ENCODE measurements at places on chromosomes 11 and 22.

- peak; percentile 84 for DNase-seq
Measured at GRCh38 chr11:45089251-45089650, 57.2 kb upstream of the PRDM11 start.

DNA sequence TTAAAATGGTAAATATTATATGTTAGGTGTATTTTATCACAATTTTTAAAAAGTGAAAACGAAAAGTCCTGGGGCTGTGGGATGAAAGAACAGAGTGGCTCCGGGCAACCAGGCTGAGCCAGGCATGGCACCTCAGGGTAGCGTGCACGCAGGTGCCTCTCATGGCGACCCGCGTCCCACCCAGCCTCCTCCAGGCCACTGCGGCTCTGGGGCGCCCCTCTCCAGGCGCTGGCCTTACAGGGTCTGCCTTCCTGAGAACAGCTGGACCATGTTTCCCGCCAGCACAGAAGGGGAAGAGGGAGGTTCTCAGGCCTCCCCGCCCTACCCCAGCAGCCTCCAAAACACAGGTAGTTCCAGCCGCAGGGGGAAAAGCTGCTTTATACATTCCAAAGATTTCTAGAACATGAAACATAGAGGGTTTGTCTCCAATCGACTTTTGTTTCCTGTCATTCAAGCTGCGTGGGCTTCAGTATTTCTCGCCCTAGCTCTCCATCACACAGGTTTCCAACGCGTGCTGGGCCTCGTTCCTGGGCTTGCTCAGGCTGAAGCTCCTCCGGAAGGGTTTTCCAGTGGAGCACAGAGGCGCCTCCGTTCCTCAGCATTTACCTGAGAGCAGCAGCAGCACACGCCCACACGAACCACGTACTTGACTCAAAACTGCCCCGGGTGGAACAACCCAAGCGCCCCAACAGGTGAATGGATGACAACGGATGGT is 10.5 kb downstream of the EHD1 start:
- no peak for DNase-seq

- peak; percentile 35 for DNase-seq
Measured at GRCh38 chr11:108672113-108672512, 7.2 kb downstream of the DDX10 start.

DNA sequence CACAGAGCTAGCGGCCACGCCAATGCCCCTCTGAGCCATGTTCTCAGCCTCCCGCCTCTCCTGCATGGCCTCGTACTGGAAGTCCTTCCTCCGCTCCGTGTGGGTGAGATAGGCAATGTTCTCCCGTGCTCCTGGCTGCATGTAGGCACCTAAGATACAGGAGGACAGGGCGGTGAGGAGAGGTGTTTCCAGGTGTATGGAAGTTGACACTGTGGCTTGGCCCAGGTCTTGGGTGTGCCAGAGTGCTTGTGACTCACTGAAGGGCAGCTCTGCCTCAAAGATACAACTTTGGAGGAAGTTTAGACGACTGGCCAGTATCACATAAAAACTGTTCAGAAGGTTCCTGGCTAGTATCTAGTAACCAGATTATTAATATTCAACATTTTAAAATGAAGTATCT is 8.5 kb downstream of the SRRD start:
- no peak for DNase-seq

- DNase-seq = peak; percentile 78
Measured at GRCh38 chr22:47835726-47836125, 1073.3 kb downstream of the TBC1D22A start.

DNA sequence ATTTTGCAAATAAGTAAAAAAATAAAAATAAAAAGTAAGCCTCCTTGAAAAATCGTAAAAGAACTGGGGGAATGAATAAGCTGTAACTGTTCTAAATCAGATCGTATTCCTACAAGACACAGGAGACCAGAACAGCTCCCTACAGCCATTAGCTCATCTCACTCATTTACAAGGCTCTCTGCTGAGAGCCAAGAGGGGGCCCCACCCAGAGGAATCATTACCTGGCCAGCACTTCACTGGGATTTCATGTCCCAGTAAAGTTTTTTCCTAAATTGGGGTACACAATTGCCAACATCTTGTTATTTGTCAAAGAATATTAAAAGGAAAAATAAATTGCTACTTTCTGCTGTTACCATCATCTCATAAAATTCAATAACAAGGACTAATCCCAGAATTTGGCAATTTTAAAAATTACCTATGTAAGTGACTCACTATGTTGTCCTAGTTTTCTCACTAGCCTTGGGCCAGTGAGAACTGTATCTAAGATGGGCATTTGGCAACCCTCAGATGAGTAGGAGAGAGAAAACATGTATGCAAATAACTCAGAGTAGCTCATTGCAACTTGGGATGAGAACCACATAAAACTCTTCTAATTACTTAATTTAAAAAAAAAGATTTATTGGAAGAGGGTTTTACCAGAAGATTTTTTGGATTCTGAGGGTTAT is 18.4 kb upstream of the SMTN start:
- no peak for DNase-seq

DNA sequence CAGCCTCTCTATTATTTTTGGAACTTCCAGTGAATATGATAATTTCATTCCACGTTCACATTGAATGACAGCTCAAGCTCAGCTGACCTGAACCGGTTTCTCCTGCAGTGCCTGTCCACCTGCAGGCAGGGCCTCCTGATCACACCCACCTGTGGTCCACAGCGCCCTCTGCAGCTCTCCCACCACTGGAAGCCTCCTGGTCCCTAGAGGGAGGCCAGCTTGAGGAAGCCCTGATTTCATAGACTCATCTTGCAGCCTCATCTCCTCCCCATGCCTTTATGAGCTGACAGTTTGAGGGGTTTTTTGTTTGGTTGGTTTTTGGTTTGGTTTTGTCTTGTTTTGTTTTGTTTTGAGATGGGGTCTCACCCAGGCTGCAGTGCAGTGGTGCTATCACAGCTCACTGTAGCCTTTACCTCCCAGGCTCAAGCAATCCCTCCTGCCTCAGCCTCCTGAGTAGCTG is 29.9 kb upstream of the MALAT1 start:
- DNase-seq = no peak

GRCh38 chr11:64762674-64763525 is 3.1 kb upstream of the PYGM start:
- DNase-seq = no peak
